ENCODE measurements at places on chromosomes 7 and 10. TPM values are rescaled to one million over a fixed set of nuclear protein-coding genes. Genes with fewer than 3 reads are reported as not detected.

DNA sequence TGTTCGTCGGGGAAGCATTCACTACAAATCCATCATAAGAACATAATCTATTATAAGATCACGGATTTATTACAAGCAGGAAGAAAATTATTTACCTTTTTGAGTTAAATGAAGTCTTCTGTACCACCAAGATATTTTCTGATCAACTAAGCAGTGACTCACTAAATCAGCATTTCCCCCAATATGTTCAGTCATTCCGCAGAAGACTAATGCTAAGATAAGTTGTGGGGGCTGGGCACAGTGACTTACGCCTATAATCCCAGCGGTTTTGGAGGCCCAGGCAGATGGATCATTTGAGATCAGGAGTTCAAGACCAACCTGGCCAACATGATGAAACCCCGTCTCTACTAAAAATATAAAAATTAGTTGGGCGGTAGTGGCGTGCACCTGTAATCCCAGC is 144.2 kb upstream of the EGR2 start:
- no peak for DNase-seq

EGFR gene
- total RNA-seq: 11.2 TPM

GRCh38 chr7:67947646-67948045 is 951.0 kb downstream of the TYW1 start:
- no peak for DNase-seq

- no peak for DNase-seq
These were observed 142.6 kb upstream of the NEBL start for GRCh38 chr10:21039721-21040120.

DNA sequence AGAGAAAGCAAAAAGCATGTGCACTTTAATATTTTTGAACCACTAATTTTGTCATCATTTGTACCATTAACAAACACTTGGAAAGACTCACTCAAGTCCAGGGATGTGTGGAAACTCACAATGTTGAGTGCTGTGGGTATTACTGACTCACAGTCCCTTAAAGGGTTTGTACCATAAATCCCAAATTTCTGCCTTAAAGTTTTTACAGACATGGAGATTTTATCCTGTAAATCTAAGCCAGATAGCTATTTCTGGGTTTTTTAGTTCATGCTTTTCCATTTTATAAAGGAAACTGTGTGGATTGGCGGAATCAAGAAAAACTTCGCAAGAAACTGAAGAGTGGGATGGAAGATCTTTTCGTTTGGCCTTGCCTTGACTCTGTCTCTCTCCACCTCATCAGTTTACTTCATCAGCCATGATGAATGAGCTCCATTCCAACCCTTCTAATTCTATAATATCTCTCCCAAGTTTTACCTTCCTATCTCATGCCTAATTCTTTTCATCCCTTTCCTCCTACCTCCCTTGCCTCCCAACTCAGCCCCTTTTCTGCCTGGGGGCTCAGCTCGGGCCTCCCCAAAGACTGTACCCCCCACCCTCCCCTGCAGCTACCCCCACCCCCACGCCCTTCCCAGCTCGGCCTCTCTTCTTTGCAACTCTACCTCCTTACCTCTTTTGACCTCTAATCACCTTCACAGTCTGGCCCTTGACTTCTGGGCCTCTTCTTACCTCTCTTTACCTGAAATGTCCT is 218.5 kb upstream of the MKLN1 start:
- no peak for DNase-seq

DNA sequence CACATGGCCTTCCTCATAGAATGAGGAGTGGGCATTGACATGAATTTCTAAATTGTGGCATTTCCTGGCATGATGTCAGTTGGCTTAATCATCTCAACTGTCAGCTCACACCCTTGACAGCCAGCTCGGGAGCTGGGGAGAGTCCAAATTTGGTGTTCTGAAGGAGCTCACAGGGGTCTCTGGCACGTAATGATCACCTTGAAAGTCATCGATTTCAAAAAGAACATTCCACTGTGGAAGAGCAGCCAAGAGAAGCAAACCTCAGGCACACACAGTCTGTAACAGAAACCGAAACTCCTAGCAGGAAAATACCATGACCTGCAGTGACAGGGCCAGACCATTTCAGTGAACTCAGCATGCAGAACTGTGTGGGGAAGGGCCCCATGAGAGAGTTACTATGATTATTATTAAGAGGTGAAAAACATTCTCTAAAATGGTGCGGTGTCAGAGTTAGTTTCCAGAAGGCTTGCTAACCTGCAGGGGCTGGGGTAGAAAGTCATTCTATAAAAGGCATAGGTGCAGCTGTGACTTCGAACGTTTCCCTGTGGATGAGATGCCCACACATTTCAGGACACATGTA is 26.4 kb upstream of the KLF6 start:
- no peak for DNase-seq

CCNJ gene
- total RNA-seq: 3.0 TPM
